ENCODE measurements at places on chromosomes 4 and X.

DNA sequence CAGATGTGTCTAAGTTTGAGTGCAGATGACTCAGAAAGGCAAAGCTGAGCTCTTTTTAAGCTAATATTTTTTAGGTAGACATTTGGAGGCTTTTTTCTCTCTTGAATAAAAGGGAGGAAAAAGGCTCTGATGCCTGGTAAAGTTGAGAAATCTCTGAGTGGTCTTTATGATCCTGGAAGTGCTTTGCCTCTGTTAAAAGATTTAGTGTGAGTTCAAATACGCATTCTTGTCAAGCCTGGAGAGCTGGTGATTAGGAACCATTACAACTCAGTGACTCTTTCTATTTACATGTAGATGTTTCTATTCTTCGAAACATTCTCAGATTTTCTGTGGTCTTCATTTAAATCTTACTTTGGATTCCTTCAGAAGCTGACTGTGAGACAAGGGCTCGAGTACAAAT, 143.4 kb upstream of the MED14 start:
- DNase-seq, result no peak

GRCh38 chrX:140505421-140506337, 810 bp upstream of the SOX3 start:
- DNase-seq, result no peak

- no peak for DNase-seq
These were observed 164.6 kb upstream of the BCOR start for GRCh38 chrX:40262157-40263013.

DNA sequence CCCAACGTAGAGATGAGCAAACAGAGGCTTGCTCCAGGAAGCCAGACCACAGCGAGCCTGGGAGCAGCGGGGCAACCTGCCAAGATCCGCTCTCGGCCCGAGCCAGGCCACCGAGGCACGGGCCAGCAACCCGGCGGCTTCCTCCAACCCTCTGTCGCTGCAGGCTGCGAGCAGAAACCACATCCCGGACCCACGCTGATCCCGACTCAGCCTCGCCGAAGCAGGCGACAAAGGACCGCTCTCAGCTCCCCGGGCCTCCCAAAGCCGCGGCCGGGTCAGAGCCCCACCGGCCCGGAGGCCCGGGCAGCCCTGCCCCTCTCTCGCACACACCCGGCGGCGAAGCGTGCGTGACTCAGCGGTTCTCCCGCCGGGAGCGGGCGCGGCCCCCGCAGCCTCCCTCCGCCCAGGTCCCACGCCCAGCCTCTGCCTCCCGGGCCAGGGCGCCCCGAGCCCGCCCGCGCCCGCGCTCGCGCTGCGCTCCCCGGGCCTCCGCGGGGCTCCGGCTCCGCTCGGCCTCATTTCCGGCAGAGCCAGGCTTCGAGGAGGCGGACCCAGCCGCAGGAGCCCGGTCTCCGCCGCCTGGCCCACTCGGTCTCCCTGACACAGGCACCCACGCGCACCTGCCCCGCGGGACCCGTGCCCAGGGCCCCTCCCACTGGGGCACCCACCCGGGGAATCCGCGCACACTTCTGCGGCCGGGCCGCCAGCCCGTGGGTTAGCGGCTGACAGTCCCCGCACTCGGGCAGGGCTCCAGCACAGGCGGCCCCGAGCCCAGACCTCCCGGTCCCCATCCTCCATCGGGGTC, 1.7 kb downstream of the PPP2R2C start:
- DNase-seq, result no peak

- no peak for DNase-seq
These were observed 2.5 kb upstream of the HTRA3 start for GRCh38 chr4:8267077-8267476.

DNA sequence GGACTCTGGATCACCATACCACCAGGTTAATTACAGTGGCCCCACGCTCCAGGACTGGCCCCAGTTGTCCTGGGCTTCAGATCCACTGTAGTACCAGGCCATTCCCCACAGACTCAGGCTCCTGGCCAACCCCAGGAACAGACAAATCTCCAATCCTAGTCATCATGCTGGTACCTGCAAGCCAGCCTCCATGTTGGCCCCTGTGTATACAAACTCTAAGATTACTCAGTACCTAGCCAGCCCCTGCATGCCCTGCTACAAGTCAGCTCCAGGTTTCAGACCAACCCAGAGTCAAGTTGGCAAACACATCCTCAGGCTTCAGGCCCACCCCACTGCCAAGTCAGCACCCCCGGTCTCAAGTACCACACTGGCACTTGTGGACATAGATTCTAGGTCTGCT, 85.9 kb downstream of the KLF8 start:
- DNase-seq, result no peak

GRCh38 chr4:141004823-141005222, 128.4 kb downstream of the RNF150 start:
- DNase-seq, result no peak

- peak; percentile 16 for DNase-seq
These were observed at the start of gene PCDH19 for GRCh38 chrX:100409610-100410590. TSS of gene PCDH19 (minus strand) at chrX:100410273. CDS start at chrX:100408597, 1,676 bp downstream.

GRCh38 chr4:151702256-151702655, 58.6 kb downstream of the GATB start:
- DNase-seq, result no peak

- no peak for DNase-seq
These were observed 95.3 kb upstream of the EGFL6 start for GRCh38 chrX:13474164-13474516.

DNA sequence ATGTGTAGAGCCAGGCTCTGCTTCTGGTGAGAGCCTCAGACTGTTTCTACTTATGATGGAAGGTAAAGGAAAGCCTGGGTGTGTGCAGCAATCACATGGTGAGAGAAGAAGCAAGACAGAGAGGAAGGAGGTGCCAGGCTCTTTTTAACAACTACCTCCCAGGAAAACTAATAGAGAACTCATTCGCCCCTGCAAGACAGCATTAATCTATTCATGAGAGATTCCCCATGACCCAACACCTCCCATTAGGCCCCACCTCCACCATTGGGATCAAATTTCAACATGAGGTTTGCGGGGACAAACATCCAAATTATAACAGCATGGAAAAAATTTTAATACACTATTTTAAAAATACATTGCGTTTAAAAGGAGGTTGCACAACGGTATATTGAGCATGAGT, 24.7 kb upstream of the GRIA3 start:
- DNase-seq, result no peak

DNA sequence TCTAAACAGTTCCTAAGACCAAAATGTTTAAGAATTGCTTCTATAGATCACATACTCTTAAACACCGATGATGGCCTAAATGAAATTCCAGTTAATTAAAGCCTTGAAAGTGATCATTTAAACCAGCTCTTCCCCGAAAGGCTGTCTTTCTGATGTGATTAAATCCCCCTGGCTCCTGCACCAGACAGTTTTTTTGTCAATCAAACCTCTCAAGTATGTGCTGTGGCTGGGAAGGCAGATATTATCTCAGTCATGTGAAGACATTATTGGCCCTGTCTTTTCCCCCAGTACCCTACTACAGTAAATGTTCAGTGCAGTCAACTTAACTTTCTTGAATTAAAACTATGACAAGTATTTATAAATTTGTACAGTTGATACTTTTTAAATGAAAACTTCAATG, 121.0 kb upstream of the MYOZ2 start:
- no peak for DNase-seq

GRCh38 chrX:103565197-103565596, 20.1 kb upstream of the TCEAL4 start:
- no peak for DNase-seq

- DNase-seq, result no peak
These were observed 160.2 kb downstream of the SOWAHB start for GRCh38 chr4:76737771-76738085.

DNA sequence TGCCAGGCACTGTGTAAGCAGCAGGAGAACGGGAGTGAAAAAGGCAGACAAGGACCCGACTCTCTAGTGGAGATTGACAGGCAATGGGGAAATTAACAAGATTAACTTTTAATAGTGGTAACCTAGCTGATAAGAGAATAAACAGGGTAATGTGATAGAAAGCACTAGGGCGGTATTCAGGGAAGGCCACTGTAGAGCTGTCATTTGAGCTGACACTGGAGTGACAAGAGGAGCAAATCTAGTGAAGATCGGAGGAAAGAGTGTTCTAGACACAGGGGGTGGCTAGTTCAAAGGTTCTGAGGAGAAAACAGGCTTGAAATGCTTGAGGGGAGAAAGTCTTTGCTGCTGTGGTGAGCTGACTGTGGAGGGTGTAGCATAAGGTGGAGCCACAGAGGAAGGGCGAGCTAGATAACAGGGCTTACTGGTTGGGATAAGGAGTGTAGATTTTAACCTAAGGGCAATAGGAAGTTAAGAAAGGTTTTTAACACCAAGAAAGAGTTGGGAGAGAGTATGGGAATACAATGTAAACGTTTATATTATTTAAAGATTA, 122.8 kb downstream of the SLC10A7 start:
- DNase-seq, result no peak

GRCh38 chrX:37332987-37333658, 16.0 kb upstream of the PRRG1 start:
- no peak for DNase-seq

DNA sequence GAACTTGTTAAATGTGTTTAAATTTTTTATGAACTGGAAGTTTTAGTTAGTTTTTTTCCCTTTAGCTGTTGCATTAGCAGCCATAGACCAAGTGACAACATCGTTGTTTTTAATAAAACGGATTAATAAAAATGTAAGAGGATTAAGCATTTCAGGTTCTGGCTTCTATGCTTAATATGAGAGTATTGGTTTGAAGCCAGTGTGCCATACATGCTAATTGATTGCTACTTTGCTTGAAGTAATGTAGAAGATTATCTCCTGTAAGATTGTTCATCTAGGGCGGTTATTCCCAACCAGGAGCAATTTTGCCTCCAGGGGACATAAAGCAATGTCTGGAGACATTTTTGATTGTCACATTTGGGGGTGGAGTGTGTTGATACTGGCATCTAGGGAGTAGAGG, 54.3 kb downstream of the TLL1 start:
- DNase-seq, result no peak

- DNase-seq, result no peak
These were observed 520.5 kb upstream of the NR3C2 start for GRCh38 chr4:148962539-148963290.

GRCh38 chr4:157444014-157444413, 223.5 kb downstream of the GRIA2 start:
- DNase-seq, result no peak

GRCh38 chr4:147851135-147851534, 119.2 kb downstream of the ARHGAP10 start:
- no peak for DNase-seq

DNA sequence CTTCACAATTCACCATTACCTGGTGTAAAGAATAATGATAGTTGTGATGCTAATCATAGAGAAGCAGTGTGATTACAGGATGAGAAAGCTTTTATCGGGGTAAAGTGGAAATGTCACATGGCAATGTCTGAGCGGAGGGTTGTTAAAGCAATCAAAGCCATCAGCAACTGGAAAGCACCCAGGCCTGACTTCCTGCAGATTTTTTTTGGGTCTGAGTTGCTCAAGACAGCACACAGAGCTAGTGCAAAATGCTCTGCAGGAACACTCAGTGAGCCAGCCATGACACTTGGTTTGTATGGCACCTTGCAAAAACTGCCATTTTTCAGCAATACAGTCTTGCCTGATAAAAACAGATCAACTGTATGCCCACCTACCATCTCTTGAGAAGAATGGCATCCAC, 152.9 kb downstream of the COL4A6 start:
- no peak for DNase-seq

- no peak for DNase-seq
These were observed 210.8 kb downstream of the IQCM start for GRCh38 chr4:149604827-149605226.

DNA sequence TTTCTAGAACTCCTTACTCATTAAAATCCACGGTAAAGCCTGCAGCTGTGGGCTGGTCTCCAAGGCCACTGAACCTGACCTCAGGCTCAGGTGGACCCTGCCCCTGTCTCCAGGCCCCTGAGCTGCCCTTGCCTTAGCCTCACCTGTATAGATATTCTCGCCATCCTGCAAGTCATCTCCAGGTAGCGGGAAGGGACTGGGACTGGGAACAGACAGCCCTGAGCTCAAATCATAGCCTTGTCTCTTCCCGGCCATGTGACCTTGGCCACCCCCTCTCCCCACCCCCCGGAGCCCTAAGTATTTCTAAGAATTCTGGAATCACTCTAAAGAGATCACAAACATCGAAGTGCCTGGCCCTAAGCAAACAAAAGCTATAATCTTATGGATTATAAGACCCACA, 17.7 kb downstream of the ABLIM2 start:
- DNase-seq, result no peak

- DNase-seq, result no peak
These were observed 297.7 kb upstream of the HAND2 start for GRCh38 chr4:173827707-173828106.

DNA sequence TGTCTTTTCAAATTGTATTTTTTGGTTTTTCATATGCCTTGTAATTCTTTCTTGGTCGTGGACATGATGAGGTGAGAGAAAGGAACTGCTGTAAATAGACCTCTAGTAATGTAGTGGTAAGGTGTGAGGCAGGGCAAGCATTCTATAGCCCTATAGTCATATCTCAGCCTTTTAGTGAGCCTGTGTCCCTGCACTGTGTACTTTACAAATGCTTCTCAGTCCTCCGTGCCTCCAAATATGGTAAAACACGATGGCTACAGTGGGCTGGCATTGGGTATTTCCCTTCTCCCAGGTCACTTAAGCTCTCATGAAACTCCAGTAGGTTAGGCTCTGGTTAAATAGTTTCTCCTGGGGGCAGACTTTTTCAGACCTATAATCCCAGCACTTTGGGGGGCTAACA, 57.9 kb upstream of the PLS3 start:
- no peak for DNase-seq

DNA sequence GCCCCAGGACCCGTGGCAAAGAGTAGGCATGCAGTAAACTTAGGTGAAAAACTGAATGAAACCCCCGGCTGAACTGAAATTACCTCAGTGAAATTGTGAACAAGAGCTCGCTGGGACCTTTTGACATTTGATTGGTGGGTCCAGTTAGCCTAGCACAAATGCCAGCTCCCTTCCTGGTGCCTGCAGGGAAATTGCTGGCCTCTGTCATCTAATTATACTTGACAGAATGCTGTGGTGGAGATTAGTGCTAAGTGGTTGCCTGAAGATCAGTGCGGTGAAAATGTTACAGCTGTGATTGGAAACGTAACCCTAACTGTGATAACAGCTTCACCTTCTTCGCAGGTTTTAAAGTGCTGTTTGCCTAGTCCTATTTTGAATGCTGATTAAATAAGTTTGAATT, 43.0 kb downstream of the ADD1 start:
- DNase-seq, result no peak

DNA sequence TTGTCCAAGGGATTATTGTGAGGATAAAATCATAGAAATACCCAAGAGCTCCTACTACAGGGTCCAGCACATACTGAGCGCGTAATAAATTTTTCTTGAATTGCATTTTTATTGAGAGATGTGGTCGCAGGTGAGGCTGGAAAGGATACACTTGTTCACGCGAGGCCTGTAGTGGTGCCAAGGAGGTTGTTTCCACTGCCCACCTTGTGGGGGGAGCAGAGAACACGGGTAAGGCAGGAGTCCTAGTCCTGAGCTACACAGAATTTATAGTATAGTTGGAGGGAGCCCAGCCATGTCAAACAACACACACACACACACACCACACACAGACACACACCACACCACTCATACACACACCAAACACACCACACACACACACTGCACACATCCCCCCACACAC, 31.8 kb upstream of the CYP4V2 start:
- no peak for DNase-seq
